ENCODE measurements at places on chromosomes 1 and 21.
A peak's percentile ranks its signal among the peaks of the same experiment; 100 is the strongest.

GRCh38 chr1:167669209-167670124 is 39.4 kb downstream of the RCSD1 start:
- DNase-seq: peak; percentile 41

DNA sequence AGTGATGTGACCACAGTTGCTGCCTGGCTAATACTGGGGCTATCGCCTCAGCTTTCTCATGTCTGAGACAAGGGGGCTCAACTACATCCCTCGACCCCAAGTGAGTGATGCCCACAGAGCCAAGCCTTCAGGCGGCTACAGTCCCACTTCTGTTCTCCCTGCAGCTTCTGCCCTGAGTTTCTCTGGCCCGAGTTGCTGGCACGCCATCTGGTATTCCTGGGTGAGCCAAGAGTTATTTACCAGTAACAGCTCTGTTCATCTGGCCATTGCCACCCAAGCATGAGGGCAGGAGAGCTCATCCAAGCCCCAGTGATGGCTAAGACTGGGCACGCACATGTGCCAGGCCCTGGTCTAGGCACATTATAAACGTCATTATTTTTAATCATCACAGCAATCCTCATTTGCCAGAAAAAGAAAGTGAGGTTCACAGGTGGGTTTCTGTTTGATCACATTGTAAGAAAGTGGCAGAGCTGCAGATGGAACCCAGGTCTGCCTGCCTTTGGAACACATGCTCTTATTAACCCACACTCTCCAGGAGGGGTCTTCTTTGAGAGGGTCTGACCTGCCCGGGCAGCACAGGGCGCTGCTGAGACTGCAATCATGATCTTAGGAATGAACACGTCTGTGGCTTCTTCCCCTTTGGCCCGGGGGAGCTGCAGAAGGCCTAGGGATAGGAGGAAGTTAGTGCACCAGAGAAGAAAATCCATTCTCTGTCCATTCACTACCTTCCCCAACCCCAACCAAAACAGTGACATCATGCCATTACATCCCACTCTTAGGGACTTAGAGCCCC is 27.5 kb downstream of the KCND3 start:
- no peak for DNase-seq

GRCh38 chr1:2053784-2054376 is 3.7 kb downstream of the PRKCZ start:
- no peak for DNase-seq

GRCh38 chr1:27597516-27598294 is 6.2 kb downstream of the AHDC1 start:
- peak; percentile 78 for DNase-seq

DNA sequence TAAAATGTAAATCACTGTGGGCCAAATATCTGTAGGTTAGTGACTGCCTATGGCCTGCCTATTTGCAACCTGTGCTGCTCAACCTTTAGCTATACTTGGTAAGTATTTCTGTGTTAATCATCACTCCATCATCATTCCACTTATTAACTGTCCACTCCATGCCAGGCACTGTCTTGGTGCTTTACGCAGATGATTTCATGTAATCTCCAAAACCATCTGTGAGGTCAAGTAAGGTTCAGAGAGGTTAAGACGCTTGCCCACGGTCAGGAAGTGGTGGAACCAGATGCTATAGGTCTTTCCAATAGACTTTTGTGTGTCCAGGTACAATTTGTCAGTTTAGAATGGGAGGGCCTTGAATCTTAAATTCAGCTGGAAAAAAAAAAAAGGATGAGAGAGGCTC is 10.8 kb upstream of the PHACTR4 start:
- no peak for DNase-seq

DNA sequence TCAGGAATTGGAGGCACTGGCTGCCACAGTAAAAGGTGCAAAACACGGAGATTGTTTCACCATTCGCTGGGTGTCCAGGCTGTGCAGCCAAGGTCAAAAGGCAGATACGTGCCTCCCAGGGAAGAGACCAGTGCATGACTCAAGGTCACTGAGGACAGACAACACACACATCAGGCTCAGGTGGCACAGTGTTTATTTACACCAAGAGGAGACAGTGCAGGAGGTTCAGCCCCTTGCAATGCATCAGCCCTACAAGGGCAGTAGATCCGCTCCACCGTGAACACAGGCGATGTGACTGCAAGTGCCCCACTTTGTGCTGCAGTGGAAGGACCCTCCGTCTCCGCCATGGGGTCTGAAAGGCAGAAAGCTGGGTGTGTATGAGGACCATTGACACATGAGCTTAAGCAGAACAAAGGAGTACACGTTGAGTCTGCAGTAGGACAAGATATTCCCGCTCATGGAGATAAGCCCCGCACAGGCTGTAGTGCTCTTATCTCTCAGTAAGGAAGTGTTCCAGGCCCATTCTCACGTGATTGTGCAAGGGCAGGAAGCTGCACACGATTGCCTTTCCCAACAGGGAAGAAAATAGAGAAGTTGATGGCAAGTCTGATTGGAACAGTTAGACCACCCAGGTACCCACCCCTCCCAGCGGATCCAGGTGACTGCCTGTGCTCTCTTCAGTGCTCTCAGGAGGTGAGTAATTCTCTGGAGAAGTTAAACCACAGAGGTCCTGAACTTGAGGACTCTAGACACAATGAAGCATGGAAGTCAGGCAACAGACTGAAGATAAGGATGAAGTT is 37.5 kb upstream of the QSOX1 start:
- DNase-seq: no peak

- DNase-seq: peak; percentile 80
Measured at GRCh38 chr1:177948336-177948972, 21.4 kb downstream of the SEC16B start.

DNA sequence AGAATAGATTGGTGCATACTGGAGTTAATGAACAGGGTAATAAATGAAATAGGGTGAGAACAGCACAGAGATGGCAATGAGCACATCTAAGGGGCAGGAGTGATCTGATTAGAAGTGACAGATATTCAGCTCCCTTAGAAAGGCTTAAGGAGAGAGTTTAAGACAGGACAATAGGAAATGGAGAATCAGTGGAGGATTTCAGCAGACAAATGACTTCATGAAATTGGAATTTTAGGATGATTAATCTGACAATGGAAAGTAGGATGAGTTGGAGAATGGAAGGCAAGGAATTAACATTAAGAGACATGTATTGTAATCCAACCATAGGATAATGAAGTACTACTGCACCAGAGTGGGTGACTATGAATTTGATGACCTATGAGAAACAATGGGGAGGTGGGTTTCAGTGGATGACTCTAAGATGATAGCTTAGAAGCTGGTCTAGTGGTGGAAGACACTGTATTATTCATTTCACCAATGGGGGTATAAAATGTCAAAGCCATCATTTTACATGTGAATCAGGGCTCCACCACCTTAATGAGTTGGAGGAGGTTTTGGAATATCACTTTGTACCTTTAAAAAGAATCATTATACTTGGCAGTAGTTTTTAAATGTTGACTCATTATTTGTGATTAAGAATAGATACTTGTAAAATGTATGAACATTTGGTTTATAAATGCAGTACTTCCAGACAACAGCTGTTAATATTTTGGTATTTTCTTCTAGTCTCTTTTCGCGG is 139.1 kb downstream of the PLA2G4A start:
- DNase-seq: no peak

DNA sequence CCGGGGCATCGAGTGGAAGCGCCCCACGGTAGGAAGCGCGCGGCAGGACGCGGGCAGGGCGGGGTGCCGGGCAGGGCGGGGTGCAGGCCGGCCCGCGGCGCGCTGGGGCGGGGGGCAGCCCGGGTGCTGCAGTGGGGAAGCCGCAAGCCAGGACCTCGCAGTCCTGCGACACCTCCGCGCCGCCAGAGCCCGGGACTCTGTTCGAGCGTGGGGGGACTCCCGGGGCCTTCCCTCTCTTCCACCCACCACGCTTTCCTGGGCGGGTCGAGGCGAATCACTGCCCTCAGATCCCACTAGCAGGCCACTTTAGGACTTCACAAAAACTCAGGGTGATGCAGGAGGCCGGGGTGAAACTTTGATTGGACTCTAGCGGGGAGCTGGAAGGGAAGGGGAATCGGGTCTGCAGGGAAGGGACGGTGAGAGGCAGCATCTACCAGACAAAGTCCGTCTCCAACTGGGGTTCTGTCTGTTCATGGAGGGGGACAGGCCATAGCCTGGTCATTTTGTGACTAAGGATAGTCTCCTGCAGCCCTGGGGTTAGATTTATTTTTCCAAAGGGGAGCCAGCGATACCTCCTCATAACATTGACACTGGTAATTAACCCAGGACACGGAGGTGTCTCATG is 623 bp downstream of the CAPN2 start:
- peak; percentile 54 for DNase-seq

DNA sequence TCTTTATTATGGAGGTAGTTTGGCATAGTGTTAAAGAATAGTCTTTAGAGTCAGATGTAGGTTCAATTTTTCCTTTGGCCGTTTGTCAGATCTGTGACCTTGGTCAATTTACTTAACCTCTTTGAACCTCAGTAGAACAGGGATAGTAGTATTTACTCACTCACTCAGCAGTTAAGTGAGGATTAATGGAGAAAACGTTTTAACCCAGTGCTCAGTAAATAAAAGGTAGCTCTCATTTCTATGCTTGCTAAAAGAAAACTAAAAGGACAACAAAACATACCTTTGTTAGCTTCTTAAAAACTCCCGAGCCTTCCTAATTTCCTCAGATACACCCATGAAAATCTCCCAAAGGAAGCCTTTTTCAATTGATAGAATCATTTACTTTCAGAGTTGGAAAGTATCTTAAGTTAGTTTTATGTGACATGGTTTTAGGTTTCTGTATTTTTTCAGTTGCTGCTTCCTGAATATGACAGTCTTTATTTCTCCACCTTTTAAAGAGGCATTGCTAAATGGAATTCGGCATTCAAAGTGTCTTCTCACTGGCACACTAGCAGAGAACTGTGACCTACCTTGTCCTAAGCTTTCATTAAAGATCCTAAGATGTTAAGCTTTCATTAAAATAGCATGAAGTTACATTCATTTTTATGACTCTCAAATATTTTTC is 7.8 kb downstream of the ABCD3 start:
- no peak for DNase-seq

- DNase-seq: no peak
Measured at GRCh38 chr1:244628789-244629188, 24.1 kb upstream of the DESI2 start.

GRCh38 chr1:26626994-26627393 is 68.8 kb upstream of the ARID1A start:
- no peak for DNase-seq

- DNase-seq: no peak
Measured at GRCh38 chr1:157107702-157108101, 8.1 kb upstream of the ETV3L start.

DNA sequence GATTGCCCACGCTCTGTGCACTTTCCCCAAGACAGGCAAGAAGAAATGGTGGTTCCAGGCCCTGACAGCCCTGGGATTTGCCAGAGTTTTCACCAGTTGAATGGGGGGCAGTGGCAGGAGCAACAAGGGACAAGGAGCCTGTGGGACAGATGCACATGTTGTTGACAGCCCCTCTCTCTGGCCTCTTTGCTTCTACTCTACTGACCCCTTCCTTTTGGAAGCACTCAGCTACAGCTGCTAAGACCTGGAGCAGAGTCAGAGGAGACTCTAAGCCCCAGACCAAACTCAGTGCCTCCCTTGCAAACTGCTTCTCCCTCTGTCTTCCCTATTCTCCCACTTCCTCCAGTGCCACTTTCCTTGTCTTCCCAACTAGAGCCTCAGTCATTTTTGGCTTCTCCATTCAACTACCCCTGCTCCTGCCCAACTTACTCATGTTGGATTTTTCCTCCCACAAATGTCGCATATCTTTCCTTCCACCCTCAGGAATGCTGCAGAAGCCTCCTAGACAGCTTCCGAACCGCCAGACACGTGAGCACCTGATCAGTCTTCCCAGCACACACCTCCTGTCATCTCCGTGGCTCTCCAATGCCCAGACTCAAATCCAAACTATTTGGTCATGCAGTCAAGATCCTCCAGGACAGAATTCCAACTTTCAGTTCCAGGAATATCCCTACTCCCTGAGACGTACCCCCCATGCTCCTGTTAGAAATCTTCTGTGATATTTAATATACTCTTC is 9.1 kb downstream of the INKA2 start:
- DNase-seq: no peak

DNA sequence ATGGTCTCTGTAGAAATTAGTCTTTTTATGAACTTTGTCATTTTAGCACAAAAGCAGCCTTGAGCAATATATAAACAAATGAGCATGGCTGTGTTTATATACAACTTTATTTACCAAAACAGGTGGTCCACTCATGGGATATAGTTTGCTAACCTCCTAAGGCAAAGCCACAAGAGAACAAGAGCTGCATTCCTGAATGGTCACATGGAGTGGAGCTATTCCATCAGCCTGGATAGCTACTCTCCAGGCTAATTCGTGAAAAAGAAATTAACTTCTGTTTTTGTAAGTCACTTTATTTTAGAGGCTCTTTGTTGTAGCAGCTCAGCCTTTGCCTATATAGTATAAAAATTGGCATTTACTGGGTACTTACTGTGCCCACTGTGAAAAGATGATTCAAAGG is 163.3 kb upstream of the FAM78B start:
- no peak for DNase-seq

- DNase-seq: no peak
Measured at GRCh38 chr21:33959680-33960079, 44.1 kb upstream of the ATP5PO start.

DNA sequence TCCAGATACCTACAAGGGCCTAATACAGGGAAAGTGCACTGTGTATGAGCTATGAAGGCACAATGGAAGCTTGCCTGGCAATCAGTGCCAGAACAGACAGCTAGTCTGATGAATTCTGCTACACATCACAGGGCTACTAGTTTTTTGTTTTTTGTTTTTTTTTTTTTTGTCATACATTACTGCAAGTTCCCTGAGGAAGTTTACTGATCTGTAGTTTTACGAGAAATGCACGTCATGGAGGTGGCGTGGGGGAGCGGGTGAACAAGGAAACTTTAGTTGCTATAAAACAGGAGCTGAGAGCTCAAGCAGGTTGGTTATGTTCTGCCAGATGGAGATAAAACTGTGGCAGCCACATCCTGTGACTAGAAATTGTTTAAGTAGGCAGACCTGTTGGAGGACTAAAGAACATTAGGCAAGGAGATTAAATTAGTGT is 17.7 kb downstream of the PTPRC start:
- DNase-seq: no peak

- no peak for DNase-seq
Measured at GRCh38 chr1:22088331-22088730, 35.8 kb downstream of the CDC42 start.

DNA sequence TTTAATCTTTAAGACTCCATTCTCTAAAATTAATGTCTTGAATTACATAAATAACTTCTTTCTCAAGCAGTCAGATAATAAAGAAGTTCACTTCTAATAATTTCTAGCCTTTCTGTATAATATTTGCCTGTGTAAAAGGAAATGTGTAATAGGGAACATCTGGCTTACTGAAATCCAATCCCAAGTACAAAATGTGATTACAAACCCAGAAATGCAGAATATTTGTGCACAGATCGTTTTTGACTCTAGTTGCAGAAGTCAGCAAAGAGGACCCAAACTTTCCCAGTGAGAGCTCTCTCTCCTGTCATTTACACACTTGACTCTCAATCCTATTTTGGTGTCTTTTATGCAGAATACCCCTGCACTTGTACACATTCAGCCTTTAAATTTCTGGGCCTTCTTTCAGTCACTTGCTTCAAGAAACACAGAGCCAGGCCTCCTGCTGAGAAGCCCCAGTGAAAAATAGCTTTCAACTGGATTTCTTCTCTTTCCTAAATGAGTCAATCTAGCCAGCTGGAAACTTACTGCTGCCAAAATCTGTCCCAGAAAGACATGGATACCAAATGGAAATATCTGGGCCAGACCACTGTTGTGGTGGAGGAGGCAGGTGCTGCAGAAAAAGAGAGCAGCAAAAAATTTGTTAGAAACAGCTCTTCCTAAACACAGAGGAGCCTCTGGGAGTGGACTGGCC is 68.5 kb upstream of the ADAM30 start:
- peak; percentile 69 for DNase-seq

Measured in femur (tissue), 1 donor.